Adipocyte (in vitro differentiated cells): ENCODE measurements at places on chromosomes 11 and 22.
A peak's percentile ranks its signal among the peaks of the same experiment; 100 is the strongest.

DNA sequence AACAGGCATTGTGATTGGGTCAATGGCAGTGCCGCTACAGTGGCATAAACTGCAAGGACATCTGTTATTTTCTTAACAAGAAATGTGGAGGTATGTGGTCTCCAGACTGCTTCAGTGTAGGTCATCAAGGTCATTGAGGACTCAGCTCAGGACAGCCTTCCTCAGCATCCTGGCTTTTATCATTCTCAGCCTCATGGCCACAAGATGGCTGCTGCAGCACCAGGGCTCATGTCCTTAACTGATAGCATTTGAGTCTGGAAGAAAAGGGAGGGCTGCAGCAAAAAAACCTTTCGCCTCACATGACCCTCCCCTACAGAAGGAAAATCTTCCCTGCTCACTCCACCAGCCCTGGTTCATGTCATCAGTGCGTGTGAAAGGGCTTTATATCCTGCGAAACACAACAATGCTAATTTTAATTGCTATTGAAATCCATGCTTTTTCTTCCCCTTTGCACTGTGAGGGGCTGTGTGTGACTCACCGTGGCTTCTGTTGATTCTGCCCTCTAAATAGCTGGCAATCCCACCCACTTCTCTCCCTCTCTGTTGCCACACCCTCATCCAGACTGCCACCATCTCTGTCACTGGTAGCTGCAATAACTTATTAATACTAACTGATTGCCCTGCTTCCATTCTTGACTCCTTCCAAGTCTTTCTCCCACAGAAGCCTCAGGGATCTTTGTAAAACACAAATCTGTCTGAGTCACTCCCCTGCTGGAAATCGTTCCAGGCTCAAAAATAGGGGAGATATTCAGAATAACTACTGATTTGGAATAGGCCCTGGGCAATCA is 43.8 kb downstream of the CHRDL2 start:
- peak; percentile 33 for DNase-seq

GRCh38 chr11:128737704-128738103 is 43.8 kb downstream of the FLI1 start:
- DNase-seq: no peak

- no peak for DNase-seq
Measured at GRCh38 chr11:114815176-114815575, 136.8 kb downstream of the NXPE2 start.

DNA sequence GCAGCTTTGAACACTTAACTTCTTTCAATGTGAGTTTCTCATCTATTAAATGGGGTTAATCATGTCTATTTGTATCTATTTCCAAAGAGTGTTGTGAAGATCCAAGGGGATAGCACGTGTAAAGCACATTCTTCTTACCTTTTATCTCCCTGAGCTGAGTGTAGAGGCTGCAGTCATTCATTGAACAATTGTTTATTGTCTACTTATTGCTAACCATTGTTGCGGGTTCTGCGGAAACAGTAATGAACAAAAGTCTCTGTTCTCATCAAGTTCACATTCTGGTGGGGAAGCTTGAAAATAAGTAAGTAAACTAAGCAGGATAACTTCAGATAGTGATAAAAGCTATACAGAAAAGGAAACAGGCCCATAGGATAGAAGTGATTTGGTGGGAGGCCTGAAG is 27.4 kb upstream of the PLET1 start:
- DNase-seq: no peak

- no peak for DNase-seq
Measured at GRCh38 chr11:30546334-30546733, 39.8 kb downstream of the MPPED2 start.

GRCh38 chr11:127252321-127252720 is 251.8 kb upstream of the KIRREL3 start:
- no peak for DNase-seq

GRCh38 chr11:3971756-3972404 is 116.4 kb downstream of the STIM1 start:
- DNase-seq: peak; percentile 26

DNA sequence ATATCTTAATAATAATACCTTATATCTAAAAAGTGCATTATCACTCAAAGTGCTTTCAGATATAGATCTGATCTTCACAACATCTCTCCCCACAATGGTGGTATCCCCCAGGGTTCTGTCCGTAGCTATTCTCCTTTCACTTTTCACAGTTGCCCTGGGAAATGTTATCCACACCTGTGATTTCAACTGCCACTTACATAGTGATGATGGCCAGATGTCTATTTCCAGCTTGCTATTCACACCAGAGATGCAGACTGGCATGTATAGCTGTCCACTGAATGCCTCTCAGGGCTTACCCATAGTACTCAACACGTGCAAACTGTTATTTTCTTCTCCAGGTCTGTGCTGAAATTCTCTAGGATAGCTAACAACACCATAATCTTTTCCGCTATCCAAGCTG is 724.7 kb downstream of the DLG2 start:
- no peak for DNase-seq

- peak; percentile 69 for DNase-seq
Measured at GRCh38 chr11:7480113-7480512, 5.2 kb upstream of the OLFML1 start.

- DNase-seq: no peak
Measured at GRCh38 chr11:125496529-125496857, 428 bp upstream of the FEZ1 start.

GRCh38 chr22:19871845-19872778 is 17.4 kb upstream of the GNB1L start:
- no peak for DNase-seq

DNA sequence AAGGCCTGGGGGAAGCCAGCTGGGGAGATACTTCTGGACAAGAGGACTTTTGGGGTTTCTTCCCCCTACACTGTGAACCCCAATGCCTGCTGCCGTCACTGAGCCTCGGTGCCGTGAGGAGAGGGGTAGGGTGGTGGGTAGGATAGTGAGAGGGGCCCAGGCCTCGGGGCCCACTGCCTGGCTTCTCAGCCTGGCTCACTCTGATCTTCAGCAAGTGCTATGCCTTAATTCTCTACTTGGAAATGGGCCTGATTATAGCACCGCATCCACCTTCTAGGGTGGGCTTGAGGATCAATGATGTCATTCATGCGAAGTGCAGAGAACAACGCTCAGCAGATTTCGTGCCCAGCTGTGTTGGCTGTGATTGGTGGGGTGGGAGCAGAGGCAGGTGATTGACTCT is 76.7 kb upstream of the NECTIN1 start:
- no peak for DNase-seq

- DNase-seq: no peak
Measured at GRCh38 chr11:31767685-31768084, 43.4 kb downstream of the PAX6 start.

GRCh38 chr11:45304111-45304991 is 18.2 kb upstream of the SYT13 start:
- no peak for DNase-seq

- peak; percentile 88 for DNase-seq
Measured at GRCh38 chr11:10893714-10894151, 35.9 kb upstream of the ZBED5 start.

DNA sequence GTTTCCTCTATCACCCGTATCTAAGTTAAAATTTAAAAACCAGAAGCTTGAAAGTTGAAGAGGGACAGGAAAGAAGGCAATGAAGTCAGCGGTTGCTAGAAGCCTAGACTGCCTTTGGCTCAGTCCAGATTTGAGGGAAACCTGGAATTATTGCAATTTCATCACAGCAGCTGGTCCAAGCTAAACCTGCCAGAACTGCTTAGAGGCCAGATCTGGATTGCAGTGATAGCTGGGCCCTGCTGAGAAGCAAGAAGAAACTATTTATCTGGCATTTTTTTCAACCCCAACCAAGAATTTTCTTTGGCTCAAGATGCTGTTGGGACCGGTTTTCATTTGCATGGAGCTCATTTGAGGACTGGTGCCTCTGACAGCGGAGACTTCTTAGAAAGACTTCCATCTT is 121.5 kb upstream of the TEAD1 start:
- DNase-seq: peak; percentile 95

DNA sequence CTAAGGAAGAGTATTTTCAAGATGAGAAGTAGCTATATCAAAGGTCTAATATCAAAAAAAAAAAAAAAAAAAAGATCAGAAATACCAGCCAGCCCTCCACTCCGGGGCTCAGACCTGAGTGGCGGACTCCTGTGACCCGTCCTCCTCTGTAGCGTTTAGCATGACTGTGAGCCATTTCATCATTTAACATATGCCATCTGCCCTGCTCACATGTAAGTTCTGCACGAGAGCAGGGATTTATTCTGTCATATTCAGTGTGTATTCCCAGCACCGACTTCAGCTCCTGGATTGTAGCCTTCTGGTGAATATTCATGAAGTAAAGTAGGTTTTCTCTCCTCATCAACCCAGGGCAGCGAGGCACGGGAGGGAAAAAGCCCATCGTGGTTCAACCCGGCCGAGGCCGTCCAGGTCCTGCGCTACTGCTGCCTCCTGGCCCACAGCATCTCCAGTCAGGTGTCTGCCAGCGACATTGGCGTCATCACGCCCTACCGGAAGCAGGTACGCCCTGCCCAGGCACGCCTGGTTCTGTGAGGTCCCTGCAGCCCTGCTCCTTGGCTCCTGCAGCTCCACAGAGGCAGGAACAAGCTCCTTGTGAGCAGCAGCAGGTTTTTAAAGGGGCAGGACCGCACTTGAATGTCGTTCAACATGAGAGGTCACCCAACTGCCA is 12.7 kb upstream of the PANX2 start:
- no peak for DNase-seq

DNA sequence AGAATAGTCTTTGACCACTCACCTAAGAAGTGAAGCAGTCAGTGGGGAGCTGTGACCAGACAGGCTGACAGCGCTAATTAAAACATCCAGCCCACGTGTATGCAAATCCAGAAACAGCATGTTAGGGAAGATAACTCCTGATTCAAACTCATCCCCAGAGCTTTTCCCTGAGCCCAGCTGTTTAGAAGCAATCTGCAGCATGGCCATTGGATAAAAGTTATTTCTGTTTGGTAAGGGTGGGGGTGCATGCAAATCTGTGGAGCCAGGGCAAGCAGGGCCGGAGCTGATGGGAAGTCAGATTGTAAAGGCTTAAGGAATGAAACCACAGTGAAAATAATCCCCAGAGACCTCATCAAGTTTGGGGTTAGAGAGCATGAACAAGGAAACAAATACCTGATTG is 247.9 kb upstream of the KIRREL3 start:
- DNase-seq: no peak

- DNase-seq: no peak
Measured at GRCh38 chr11:64951529-64951928, 15.8 kb upstream of the GPHA2 start.

GRCh38 chr11:80861193-80861592 is 1420.4 kb upstream of the TENM4 start:
- DNase-seq: no peak

- DNase-seq: no peak
Measured at GRCh38 chr11:96885405-96885804, 495.6 kb downstream of the JRKL start.

- DNase-seq: no peak
Measured at GRCh38 chr11:16299884-16300782, 56.2 kb downstream of the SOX6 start.

DNA sequence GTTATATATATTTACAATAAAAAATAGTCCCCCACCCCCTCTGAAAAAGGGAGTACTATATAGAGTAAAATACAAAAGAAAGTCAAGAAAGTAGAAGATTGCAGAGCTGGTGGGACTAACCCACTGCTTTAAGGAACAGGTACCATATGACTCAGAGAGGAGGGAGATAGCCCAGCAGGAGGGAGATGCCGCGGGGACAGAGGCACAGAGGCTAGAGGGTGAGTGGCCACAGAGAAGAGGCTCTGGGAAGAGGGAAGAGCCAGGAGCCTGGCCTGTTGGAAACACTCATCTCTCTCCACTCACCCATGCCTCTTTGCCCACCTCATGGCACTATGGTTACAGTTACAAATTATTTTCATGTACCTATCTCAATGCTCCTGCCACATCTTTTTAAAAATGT is 53.6 kb upstream of the LYVE1 start:
- no peak for DNase-seq

DNA sequence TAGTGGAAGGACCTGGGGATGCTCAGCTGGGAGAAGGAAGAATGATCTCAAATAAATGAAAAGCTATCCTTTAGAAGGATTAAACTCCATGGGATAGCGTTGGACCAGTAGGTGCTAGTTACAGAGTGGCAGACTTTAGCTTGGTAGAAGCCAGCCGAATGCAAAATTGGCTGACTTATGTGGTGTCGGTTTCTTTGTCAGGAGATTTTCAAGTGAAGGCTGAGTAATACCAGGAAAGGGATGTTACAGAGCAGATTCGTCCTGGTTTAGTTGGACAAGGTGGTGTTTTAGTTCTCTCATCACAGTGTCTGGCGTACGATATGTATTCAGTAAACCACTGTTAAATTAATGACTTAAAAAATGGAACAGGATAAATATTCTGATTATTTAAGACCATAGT is 26.0 kb downstream of the FDX1 start:
- no peak for DNase-seq

GRCh38 chr11:110966131-110966530 is 253.9 kb upstream of the ARHGAP20 start:
- DNase-seq: no peak

GRCh38 chr11:36550385-36551115 is 17.3 kb upstream of the RAG1 start:
- DNase-seq: no peak

- DNase-seq: no peak
Measured at GRCh38 chr22:49915610-49916009, 2.6 kb downstream of the ALG12 start.

DNA sequence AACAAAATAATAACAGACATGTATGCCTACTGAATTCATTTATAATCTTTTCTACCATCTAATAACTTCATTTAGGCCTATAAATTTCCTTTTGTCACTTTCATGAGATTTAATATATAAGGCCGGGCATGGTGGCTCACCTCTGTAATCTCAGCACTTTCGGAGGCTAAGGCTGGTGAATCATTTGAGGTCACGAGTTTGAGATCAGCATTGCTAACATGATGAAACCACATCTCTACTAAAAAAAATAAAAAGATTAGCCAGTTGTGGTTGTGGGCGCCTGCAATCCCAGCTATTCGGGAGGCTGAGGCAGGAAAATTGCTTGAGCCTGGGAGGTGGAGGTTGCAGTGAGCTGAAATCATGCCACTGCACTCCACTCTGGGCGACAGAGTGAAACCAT is 14.2 kb upstream of the NTM start:
- DNase-seq: peak; percentile 34

DNA sequence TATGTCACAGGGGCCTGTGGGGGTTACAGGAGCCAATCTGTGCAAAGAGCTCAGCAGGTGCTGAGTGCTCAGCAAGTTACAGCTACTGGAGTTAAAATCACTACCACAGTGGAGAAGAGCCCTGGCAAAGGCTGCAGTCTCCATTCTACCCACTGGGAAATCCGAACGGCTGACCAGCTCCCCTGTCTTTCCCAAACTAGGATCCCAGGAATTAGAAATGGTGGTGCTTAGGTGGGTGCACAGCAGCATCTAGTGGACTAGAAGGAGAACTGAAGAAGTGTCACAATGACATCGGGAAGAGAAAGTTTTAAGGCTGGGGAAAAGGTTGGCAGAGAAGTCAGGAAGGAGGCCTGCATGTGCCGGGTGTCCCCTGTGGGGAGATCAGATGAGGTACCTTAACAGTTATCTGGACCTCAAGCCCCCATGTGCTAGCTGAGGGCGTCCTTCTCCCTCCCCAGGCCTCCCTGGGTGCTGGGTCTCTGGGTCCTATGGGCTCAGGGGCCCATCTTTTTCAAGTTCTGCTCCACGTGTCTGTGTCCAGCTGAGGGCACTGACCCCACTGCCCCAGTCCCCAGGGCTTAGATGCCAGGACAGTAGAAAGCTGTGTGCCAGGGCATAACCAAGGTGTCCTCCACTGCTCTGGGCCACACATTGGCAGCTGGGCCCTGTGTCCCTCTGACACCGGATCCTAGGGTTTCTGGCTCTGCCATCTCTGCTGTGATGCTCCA is 1.9 kb downstream of the PIWIL3 start:
- peak; percentile 36 for DNase-seq
